ENCODE measurements at places on chromosomes 7 and 10.

DNA sequence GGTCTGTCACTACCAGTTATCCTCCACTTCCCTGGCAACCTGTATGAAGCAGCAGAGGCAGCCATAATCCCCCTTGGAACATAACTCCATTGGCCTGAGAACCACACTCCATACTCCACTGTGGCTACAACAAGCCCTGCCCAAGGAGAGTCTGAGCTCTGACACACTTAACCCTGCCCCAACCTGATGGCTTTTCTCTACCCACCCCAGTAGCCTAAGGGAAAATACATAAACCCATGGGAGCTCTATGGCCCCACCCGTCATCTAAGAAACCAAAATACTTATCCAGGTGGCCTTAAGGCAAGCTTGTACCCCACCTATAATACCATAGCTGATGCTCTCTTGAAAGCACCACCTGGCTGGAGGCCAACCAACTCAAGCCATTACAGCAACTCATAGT is 324.8 kb upstream of the GLI3 start:
- DNase-seq = no peak

DNA sequence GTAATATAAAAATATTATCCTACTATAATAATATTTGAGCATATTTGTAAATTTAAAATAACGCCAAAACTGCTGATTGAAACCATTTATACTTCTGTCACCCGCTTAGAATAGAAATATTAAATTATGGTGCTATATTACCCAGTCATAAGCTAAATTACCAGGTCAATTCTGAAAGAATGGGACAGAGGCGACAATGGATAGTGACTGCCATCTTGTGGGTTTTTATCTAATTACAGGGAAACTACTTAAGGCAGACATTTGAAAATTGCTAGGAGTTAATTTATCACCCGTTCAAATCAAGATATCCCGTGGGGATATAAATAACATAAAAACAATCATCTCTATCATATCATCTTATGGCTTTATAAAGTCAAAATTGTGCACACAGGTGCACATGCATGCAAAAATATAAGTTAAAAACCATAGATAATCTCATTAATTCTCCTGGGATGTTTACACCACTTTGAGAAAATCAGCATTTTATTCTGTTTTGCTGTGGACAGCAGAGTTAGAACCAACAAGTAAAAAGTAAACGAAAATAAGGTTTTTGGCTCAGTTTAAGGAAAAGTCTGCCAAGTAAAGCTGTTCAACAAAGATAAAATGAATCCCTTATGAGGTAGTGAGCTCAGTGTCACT is 41.3 kb upstream of the HPSE2 start:
- DNase-seq = no peak

DNA sequence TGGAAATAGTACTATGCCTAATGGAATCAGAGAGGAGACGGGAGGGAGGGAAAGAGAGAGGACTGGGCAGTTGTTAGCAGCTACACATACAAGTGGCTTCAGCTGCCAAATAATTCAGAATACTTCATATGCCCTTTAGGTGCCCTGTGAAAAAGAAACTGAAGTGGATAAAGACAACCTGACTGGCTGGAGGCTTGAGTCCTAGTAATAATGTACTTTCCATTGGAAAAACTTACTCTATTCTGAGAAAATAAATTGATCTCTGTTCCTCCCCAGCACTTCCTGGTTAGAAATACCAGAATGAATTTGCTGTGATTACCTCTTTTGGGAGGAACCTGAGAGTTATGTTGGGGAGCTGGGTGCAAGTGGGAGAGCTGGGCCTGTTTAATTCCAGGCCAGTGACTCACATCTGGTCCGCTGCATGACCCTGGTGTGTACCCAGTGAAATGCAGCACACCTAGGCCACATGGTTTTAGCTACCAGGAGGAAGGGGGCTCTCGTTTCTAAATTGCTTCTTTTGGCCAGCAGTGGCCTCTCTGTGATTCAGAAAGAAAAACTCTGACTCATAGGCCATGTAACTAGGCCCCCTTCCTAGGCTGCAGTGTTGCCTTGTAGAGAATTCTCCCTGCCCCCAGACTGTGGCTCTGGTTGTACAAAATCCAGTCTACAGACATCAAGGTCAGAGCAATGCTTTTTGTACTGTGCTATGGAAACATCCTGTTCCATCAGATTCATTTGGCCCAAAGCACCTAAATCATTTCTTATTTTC is 6.5 kb downstream of the AGFG2 start:
- DNase-seq = no peak

GRCh38 chr10:27506280-27506679 is 2.2 kb downstream of the RAB18 start:
- DNase-seq = no peak

DNA sequence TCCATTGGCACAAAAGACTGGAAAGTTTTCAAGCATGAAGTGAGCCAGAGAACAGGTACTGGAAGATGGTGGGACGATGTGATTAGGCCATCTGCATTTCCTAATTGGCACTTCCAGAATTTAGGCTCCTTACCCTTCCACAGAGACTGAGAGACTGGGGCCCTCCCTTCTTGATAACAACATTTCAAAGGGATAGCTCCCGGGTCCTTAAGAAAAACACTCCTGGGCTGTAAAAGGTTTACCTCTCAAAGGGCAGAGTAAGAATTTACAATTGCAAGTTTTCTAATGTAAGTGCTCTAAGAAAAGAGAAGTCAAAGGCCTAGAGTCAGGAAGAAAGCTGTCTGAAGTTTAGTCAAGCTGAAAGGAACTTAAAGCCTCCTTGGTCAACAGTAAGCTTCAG is 559.5 kb upstream of the C7orf33 start:
- no peak for DNase-seq

GRCh38 chr7:127885843-127886242 is 145.4 kb downstream of the LRRC4 start:
- DNase-seq = no peak

GRCh38 chr7:77649716-77650349 is 46.4 kb upstream of the RSBN1L start:
- no peak for DNase-seq

DNA sequence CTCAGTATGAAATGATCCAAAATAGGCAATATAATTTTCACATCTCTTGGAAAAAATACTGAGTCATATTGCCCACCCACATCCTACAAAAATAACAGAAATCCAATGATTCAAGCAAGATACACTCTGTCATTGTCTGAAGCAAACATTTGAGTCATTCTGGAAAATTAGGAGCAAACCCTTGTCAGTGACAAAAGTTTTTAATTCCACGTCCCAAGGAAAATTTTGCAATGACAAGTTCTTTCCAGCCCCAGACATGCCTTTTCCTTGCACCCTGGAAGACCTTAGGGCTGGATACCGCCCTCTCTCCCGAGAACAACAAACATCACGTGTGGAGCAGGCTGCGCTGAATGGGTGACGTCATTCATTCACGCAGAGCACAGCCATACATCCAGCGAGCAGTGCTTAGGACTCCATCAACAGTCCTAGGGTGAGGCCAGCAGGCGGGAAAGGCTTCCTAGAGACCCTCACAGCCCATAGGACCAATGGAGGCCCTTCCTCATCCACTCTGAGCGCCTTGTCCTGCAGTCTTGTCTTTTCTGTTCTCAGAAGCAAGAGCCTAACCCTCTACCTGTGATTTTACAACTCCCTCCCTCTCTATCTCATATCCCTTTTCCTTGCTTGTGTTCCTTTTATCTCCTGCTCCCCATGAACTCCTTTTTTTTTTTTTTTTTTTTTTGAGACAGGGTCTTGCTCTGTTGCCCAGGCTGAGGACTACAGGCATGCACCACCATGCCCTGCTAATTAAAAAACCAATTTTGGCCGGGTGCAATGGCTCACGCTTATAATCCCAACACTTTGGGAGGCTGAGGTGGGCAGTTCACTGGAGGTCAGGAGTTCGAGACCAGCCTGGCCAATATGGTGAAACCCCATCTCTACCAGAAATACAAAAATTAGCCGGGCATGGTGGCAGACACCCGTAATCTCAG is 23.5 kb upstream of the KDM7A start:
- peak; percentile 36 for DNase-seq

GRCh38 chr7:20409961-20410360 is 79.3 kb downstream of the ITGB8 start:
- DNase-seq = no peak

DNA sequence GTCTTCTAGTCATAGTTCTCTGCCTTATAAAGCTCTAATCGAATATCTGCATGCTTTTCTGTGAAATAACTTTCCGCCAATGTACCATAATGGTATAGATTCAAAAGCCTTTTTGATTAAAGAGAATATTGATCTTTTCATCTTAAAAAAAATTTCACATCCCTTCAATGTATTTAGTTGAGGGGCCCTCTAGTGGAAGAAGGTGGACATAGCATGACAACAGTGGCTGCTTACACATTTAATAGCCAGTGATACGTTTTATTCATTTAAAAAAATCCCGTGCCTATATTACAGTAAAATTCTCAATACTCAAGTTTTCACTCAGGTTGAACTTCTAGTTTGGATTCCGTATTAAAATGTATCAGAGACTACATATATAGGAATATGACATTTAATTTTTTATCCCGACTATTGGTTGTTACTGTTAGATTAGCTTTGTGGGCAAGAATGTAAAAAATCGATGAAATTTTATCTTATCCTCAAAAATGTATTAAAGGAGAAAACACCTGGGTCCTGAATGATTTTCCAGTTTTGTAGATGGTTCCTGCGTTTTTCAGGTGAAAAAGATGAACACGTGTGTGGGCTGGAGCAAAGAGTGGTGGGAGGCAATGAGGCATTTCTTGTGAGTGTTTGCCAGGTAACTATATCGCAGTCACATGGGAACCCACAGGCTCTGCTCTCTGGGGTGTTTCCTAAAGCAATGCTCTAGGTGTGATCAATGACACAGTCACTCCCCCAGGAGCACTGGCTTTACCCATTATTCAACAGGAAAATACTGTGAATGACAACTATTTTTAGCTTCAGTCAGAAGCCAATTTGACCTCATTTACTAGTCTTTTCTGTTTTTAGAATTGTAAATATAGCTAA is 24.1 kb upstream of the PNLIP start:
- DNase-seq = no peak

DNA sequence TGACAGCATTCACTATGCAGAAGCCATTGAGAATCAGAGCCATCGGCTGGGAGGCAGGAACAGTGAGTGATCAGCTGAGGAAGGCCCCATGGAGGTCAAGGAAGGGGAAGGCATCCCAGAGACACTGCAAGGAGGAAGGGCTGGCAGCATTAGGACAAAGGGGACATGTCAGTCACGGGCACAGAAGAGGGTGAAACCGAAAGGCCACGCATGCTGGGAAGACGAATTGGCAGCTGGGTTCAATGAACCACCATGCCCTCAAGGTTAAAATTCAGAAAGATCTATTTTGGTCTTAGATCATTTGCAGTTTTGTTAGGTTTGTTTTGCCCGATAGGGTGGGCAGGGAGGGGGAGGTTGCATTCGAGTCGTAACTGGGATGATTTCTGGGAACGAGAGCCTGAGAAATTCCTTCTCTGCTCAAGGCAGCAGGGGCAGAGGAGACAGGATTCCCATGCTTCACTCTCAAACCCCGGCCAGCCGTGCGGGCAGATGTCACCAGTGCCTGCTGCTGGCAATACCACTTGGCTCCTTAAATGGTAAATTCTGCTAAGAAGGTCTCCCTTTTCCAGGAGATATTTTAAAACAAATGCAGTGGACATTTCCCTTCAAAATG is 57.7 kb downstream of the ASB13 start:
- DNase-seq = no peak

DNA sequence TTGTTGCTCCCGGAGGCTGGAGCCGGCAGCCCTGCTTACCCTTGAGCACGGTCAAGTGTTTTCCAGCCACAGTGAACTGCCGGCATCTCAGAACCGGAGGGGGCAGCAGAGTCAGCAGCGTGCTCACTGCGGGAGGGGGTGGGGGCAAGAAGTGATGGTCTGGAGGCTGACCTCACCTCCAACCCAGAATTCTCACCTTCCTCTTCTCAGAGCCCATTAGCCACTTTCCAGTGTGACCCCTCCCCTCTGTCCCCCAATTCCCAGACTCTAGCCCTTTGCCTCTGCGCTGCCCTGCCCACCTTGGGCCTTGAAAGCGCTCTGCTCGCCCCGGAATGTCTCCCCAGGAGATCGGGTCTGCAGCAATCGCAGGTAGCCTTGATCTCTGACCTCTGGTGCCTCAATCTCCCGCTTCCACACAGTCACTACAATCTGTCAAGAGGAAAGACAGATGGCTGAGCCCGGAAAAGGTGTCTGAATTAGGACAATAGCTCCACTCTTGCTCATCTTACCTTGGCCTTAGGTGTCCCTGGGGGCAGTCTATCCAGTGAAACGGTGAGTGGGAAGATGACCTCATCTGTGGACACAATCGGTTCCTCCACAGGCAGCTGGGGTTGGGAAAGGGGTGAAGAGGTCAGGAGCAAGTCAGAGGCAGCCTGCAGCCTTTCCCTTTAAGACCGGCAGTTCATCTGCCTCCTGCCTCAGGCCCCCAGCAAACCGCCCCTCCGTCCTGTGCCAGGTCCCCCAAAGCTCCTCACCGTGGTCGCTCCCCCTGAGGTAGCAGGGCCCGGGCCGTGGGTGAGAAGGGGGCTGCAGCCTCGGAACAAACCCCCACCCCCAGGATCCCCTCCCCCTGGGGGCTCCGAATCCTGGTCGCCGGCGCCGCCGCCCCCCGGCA is 942 bp downstream of the TRAPPC14 start:
- DNase-seq = no peak

- DNase-seq = no peak
Measured at GRCh38 chr10:59393349-59393748, 31.0 kb upstream of the FAM13C start.

GRCh38 chr7:113093561-113093960 is 6.9 kb upstream of the GPR85 start:
- no peak for DNase-seq

DNA sequence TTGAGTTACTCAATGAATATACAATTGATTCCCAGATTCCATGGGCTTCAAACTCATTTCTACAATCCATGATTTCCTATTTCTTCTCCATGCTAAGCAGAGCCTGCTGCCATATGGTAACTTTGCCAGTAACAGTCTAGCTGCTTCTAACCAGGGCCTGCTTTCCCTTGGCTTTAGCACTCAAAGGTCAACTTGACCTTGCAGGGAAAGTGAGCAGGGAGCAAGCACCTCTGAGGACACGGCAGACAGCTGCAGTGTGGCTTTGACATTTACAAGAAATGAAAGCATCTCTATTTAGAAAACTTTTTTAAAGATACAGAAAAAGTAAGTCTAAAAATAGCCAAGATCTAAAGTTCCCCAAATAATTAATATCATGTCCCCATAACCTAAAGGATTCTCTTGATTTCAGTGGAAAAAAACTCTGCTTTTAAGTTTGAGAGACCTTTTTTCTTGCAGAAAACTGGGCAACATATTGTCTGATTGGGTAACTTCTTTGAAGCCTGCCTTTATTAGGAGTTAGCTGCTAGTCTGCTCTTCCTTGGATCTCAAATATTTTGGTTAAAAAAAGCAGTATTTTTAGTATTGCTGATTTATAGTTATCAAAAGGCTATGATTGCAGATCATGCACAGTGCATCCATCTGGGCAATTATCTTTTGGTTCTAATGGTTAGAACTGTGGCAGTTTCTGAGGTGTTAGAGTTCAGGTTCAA is 257.9 kb downstream of the AHR start:
- no peak for DNase-seq

Measured in NCI-H1436 treated with DMSO at 0.1 percent for 48 hours (cell line).